SK-N-MC (cell line): ENCODE measurements at places on chromosomes 1 and 21.

GRCh38 chr1:234270093-234270492 lies 103.2 kb upstream of the COA6 start:
- no peak for DNase-seq

- DNase-seq = no peak
Observed at GRCh38 chr1:155091071-155092051, 12.7 kb downstream of the EFNA3 start.

GRCh38 chr1:215523128-215523861 lies 43.8 kb upstream of the KCTD3 start:
- no peak for DNase-seq

DNA sequence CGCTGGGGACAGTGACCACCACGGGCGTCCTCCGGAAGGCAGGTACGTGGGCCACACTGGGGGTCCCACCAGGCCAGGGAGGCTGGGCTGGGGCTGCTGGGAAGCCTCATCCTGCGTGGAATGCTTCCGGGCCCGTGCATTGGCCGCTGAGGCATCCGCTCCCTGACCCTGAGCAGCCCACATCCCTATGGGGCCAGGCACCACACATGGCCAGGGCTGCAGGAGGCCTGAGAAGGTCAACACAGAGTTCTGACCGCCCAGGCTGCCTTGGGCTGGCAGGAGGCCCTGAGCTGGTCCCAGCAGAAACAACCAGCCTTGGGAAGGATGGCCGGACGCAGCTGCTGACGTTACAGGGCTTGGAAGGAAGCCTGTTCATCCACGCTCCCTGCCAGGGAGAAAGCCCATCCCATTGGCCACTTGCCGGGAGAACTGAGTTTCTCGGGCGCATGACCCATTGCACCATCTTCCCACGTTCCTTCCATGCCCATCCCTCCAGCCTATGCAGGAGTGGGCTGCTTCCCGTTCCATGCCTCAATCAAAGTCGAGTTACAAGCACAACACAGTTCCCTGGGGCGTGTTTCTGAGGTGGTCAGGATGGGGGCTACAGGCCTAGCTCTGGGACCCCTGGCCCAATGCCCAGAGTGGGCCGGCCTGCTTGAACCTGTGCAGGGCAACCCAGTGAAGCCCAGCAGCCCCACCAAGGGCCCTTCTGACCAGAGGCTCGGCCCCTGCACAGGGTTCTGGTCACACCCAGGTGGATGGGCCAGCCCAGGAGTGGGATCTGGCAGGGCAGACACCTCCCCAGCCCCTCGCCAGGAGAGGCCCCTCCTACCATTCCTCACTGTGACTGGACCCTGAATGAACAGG lies 31.7 kb downstream of the TRIM11 start:
- no peak for DNase-seq

DNA sequence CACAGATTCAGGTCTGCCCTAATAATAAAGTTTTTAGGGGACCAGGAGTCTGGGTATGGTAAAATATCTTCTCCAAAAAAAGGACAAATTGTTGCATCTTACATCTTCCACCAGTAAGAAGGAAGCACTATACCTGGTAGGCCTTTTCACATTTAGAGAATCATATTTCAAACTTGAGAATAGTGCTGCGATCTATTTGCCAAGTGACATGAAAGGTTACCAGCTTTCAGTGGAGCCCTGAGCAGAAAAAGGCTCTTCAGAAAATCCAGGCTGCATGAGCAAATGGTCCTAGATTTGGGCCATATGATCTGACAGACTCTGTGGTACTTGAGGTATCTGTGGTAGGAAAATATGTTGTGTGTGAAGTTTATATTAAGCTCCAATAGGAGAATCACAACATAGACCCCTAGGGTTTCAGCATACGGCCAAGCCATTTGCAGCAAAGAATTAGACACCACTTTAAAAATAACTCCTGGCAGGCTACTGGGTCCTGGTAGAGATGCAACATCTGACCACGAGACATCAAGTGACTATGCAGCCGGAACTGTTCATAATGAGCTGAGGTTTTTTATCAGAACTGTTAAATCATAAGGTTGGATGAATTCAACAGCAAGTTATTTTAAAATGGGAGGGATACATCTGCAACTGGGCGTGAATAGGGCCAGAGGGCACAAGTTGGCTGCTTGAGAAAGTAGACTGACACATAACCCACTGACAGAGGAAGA lies 38.6 kb upstream of the CCDC190 start:
- DNase-seq = no peak

- no peak for DNase-seq
Observed at GRCh38 chr1:180198196-180198595, 31.9 kb upstream of the LHX4 start.

- no peak for DNase-seq
Observed at GRCh38 chr1:158103861-158104522, 76.7 kb upstream of the CD1D start.

GRCh38 chr1:162840250-162840839 lies 20.6 kb downstream of the CCDC190 start:
- DNase-seq = peak; percentile 86

DNA sequence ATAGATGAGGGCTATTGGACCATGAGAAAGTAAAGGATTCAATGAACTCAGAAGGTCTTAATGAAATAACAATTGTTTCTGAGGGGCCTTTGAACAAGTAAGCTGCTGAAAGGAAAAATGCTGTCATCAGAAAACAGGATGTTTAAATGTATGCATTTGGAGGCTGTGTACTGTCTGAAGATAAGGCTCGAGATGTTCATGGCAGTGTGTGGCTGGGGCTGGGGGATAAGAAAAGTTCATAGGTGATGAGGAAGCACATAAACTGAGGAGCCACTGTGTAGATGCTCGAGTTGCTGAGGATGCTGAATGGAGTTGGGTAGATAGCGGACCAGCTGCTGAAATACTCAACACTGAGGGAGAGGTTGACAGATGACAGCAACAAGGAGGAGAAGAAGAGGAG lies 17.8 kb downstream of the THEM4 start:
- DNase-seq = no peak

DNA sequence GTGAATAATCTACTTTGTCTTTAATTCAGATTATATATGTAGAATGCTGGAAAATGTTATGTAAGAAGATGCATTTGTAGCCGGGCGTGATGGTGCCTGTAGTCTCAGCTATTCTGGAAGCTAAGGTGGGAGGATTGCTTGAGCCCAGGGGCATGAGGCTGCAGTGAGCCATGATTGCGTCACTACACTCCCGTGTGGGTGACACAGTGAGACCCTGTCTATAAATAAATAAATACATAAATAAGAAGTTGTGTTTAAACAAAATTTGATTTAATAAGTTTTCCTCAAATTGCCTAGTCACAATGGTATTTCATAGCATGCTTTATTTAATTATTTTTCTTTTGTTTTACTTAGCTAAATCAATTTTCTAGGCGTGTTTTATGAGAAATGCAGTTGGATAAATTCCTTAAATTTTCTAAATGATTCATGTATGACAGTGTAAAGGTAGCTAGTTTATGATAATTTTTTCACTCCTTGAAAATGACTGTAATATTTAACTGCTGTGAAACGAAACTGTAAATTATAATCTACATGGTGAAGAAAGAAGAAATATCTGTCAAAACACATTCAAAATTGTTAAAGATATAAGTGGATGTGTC lies 232.6 kb downstream of the SRGAP2C start:
- DNase-seq = no peak

DNA sequence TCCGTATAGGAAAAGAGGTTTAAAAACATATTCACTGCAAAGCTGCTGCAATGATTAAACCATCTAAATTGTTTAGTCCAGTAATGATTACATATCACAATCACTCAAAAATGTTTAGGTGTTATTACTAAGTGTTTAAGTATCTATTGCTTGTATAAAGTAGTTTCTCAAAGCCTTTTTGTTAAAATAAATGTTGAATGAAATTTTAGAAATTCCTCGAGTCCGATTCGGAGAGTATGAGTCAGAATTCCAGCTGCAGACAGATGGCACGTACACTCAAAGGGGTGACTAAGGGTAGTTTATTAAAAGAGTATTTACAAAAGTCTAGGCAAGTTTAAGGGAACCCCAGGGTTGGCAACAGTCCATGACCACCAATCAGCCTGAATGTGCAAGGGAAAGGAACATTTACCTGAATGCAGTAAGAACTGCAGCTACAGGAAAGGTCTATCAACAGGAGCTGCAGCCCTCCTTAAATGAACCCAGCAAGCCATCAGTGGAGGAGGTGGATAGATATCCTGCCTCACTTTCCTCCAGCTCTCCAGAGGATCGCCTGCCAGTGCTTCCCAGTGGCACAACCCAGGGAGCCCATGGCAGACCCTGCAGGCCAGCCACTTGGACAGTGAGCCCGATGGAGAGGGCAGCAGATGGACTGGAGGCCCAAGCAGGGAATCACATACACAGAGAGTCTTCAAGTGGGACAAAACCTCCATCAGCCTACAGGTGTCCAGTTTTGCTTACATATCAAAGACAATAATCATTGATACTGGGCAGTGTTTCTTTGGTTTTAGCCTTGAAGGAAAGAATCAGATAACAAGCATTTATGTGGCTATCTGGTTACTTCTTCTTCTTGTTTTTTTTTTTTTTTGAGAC lies 92.1 kb upstream of the SLC44A3 start:
- no peak for DNase-seq

- DNase-seq = no peak
Observed at GRCh38 chr1:243311809-243312208, 56.0 kb downstream of the SDCCAG8 start.

- no peak for DNase-seq
Observed at GRCh38 chr1:27122652-27123051, 32.3 kb downstream of the SLC9A1 start.

DNA sequence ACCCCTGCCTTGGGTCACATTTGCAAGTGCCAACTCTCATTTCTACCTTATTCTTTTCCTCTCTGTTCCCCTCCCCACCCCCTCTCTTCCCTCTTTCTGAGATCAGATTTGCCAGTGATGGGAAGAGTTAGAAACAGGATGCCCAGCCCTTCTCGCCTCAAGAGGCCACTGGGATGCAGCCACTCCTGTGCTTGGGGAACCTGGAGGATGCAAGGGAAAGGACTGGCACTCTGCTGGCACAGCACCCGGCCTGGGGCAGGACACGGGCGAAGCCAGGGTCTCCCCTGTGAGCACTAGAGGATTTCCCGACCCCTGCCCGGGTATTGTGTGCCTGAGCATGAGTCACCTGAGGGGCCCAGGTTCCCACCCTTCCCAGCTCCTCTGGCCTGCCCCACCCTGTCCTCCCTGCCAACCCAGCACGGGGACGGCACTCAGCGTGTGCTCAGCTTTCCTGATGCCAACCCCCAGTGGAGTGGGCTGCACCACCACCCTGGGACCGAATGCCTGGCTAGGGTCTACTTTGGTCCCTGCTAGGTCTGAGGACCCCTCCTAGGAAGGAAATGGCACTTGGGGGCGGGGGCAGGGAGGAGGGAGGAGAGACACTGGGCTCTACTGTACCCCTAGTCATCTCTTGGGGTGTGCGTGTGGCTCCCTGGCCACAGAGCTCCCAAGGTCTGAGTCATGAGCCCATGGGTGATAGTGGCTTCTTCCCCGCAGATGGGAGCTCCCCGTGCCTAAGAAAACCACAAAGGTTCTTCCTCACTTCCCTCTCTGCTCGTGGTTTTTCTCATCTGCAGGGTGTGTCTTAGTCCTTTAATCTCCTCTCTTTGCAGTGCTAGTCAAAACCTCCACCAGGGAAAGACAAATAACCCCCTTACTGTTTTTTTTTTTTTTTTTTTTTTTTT lies 12.4 kb downstream of the LMNA start:
- DNase-seq = no peak

GRCh38 chr1:203099805-203100515 lies 14.1 kb upstream of the MYOG start:
- no peak for DNase-seq

DNA sequence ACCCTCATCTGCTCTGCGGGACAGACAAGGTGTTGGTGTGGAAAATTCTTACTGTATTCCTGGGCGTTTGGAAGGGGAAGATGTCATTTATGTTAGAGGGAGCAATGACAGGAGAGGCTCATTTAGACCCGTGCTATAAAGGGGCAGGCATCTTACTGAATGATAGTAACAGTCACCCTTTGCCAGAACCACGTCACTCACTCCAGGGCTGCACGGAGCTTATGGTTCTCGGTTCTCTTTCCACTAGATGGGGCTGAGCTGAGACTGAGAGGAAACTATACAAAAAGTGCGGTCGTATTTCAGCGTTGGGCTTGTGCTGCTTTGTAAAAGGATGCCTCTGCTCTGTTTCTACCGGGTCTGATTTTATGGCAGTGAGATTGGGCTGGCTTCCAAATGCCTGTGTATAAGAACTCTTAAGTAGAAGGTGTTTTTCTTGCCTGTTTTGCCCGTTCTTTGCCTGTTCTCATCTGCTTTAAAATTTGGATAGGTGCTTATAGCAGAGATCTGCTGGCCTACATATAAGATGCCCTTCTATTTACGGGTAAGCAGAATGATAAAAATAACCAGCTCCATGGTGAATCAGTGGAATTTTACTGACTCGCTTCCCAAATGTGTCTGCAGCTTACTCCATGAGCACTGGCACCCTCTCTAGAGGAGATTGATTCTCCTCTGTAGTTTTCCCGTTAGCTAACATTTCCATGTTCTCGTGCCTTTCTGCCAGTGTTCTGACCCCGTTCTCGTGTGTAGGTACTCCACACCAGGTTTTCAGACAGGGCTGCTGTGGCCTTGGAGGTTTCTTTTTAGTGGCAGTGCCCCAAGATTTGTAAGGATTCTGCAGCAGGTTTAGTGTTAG lies 55.9 kb downstream of the MRPS6 start:
- peak; percentile 32 for DNase-seq

DNA sequence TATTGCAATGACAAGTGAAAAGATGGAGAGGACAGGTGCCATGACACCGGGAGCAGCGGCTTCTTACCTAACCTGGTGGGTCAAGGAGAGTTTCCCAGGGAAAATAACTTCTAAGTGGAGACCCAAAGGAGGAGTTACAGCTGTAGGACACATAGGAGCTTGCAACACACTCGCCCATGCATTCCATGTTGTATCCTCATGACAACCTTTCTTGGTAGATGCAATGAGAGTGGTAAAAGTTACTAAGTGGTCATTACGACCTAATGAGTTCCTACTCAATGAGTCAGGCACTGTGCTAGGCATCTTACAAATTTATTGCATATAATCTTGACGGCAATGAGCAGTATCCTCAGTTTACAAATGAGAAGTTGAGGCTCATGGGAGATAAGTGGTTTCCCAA lies 119.5 kb upstream of the HOOK1 start:
- DNase-seq = no peak

- no peak for DNase-seq
Observed at GRCh38 chr1:26857473-26858060, 5.4 kb upstream of the SFN start.

GRCh38 chr1:235938709-235939479 lies 72.2 kb upstream of the LYST start:
- no peak for DNase-seq

DNA sequence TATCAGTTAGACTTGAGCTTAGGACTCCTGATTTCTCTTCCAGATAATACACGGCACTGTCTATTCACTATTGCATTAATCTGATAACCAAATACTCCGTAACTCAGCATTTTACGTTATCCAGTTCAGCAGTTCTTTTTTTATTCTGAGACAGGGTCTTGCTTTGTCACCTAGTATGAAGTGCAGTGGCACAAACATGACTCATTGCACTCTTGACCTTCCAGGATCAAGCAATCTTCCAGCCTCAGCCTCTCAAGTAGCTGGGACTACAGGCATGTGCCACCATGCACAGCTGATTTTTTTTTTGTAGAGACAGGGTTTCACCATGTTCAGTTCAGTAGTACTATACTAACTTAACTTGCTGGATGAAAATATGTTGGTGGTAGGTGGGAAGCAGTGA lies 156.4 kb downstream of the PATJ start:
- no peak for DNase-seq

- no peak for DNase-seq
Observed at GRCh38 chr1:157136133-157136532, 2.1 kb downstream of the ETV3 start.

GRCh38 chr1:233440951-233441401 lies 113.5 kb downstream of the MAP3K21 start:
- DNase-seq = peak; percentile 42
